ENCODE measurements at places on chromosomes 5 and 9.

- no peak for DNase-seq
Measured at GRCh38 chr9:113807173-113808061, 68.7 kb upstream of the ZNF618 start.

- DNase-seq = no peak
Measured at GRCh38 chr9:80664327-80665210, 1024.8 kb downstream of the TLE1 start.

- no peak for DNase-seq
Measured at GRCh38 chr5:83430130-83431010, 41.2 kb upstream of the VCAN start.

DNA sequence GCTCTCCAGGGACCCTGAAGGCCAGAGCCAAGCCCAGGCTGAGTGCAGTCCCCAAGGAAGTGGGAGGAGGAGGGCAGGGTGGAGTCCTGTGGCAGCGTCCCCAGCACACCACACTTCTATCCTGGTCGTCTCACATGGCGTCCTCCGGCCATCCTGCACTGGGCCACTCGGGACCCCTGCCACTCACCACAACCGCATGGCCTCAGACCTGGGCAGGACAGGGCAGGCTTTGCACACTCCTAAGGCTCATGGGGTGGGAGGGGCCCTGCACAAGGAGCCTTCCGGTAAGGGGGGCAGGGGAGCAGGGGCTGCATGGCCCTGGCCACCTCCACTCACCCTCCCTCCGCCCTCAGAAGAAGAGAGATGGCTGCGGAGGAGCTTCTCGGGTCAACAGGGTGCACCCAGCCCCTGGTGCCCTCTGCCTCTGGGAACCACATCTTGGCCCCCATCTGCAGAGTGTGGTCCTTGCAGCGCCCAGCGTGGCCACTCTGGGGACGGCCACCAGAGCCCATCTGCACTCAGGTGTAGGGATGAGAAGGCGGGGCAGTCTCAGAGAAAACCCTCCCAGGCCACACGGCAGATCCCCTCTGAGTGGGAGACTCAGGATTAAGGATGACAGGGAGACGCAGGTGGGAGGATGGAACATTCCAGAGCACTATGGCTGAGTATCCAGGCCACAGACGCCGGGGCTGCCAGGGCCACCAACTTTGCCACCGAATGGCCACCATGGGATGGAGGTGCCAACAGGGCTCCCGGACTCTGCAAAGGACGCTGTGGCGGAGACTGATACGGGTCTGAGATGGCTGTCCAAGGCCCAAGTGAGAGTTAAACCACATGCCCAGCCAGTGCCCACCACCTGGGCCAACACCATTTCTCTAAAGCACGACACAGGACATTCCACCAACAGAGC, 7.6 kb downstream of the TPPP start:
- no peak for DNase-seq

GRCh38 chr9:7226007-7226640, 468.4 kb downstream of the KDM4C start:
- no peak for DNase-seq

GRCh38 chr5:134177369-134178095, 782 bp upstream of the SKP1 start:
- DNase-seq = no peak

DNA sequence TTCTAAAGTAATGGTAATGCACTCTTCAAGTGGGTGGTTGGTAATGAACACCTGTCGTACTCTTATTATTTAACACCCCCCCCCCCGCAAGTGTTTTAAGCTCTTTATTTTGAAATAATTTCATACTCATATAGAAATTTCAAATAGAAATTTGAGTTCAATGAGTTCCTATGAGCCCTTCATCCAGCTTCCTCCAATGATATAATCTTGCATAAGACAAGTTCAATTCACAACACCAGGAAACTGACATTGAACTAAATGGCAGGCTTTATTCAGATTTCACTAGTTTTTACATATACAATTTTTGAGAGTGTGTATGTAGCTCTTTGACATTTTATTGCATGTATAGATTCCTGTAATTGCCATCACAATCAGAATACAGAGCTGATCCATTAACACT, 30.9 kb upstream of the OSMR start:
- DNase-seq = no peak

DNA sequence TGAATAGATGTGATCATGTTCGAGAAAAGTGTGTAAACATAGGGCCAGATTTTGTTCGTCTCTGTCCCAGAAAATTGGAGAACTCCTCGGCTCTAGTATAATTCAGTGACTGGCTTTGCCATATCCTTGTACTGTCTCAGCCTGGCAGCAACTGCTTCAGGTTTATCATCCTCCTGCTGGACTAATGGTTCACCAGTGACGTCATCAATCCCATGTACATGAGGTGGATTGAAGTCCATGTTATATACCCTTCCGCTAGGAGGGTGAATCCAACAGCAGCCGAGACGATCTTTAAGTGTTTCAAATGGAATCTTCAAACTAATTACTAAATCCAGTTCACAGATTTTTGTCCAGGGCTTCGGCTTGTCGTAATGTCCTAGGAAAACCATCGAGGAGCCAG, 17.1 kb upstream of the PLPP1 start:
- DNase-seq = no peak

- no peak for DNase-seq
Measured at GRCh38 chr9:34428325-34428958, 29.9 kb downstream of the FAM219A start.

DNA sequence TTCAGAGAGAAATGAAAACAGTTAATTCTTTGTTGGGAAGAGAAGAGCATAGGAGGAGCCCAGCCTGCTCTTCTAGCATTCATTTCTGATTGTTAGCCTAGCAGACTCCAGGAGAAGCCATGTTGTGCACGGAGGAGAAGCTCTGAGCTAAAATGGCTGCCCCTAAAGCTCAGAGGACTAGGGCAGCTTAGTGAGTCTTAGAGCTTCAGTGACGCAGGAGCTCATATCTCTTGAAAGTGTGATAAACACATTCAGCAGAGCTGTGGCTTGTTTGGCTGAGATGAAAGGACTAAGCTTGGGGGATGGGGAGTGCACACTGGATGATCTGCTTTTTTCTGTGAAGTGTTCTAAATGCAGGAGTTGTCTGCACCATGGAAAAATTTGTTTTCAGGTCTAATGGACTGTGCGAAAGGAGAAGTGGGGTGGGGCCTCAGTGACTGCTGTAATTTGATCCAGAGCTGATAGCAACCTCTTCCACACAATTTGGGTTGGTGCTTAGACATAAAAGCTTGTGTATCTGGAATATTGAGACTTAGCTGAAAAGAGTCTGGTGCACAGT, 58.5 kb downstream of the ZNF462 start:
- no peak for DNase-seq

- no peak for DNase-seq
Measured at GRCh38 chr5:39148983-39149534, 70.3 kb downstream of the FYB1 start.

DNA sequence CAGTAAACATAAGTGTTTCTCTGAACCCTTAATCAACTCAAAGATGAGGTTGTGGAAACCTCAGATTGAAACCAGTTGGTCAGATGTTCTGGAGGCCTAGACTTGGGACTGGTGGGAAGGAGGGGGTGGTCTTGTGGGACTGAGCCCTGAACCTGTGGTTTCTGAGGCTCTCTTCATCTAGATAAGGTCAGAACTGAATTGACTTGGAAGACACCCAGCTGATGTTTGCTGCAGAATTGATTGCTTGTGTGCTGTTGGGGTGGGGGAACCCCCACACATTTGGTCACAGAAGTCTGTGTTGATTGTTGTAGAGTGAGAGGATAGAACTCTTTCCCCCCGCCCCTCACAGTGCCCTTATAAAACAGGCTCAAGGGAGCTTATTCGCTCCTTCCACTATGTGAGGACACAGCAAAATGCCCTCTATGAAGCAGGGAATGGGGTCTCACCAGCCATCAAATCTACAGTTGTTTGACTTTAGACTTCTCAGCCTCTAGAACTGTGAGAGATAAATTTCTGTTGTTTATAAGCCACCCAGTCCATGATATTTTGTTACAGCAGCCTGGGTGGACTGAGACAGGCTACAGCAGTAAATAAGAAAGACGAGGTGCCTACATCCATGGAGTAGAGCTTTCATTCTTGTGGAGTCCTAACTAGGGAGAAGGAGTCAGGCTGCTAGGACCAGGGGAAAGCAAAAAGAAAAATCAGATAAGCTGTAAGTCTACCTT, 25.7 kb upstream of the UGCG start:
- no peak for DNase-seq

DNA sequence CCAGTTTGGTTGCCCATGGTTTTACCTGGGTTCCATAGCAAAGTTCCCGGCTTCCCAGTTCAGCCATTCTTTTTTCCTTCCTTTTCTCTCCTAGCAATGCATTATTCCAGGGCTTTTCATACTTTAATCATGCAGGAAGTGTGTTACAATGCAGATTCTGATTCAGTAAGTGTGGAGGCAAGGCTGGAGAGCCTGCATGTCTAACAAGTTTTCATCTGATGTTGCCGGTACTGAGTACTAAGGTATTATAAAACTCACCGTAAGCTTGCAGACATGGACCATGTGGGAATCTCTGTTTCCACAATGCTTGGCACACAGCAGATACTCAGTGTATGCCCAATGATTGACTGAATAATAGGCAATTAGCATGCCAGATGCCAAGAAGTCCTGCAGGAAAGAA, 102.9 kb upstream of the SHB start:
- no peak for DNase-seq

DNA sequence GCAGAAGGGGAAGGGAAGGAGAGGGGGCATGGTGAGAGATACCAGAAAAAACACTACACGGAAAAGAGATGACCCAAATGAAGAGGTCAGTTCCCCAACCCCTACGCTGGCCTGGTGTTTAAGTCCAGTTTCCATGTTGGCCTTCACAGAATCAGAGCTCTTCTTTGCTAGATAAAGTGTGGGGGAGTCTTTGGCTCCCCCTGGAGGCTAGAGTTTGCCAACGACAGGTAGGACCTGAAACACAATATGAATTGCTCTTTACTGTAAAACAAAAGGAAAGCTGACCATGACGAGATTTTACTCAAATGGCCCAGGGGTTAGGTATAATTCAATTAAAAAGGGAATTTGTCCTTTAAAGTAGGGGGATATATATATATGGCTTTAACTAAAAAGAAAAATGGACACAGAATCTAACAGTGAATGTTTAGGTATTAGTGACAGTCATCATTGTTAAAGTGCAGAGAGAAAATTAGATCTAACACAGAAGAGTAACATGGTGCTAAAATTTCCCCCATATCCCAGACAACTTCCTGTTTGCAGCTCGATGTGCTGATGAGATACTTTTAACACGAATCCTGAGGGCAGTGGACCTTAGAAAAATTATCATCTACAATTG, 92.0 kb downstream of the SV2C start:
- peak; percentile 19 for DNase-seq

- DNase-seq = no peak
Measured at GRCh38 chr5:110221036-110221435, 505.4 kb downstream of the TMEM232 start.

DNA sequence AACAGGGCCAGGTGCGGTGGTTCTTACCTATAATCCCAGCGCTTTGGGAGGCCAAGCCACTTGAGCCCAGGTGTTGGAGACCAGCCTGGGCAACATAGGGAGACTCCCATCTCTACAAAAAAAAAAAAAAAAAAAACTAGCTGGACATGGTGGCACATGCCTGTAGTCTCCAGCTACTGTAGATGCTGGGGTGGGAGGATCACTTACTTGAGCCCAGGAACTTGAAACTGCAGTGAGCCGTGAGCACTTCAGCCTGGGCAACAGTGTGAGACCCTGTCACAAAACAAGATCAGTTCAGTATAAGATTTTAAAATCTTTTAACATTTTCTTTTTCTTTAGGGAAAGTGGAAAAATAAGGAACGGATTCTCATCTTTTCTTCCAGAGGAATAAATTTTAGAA, 2.5 kb downstream of the BRIX1 start:
- no peak for DNase-seq

- no peak for DNase-seq
Measured at GRCh38 chr5:151682240-151682639, 4.5 kb downstream of the SPARC start.

- DNase-seq = no peak
Measured at GRCh38 chr9:99606296-99606695, 215.4 kb upstream of the NR4A3 start.

DNA sequence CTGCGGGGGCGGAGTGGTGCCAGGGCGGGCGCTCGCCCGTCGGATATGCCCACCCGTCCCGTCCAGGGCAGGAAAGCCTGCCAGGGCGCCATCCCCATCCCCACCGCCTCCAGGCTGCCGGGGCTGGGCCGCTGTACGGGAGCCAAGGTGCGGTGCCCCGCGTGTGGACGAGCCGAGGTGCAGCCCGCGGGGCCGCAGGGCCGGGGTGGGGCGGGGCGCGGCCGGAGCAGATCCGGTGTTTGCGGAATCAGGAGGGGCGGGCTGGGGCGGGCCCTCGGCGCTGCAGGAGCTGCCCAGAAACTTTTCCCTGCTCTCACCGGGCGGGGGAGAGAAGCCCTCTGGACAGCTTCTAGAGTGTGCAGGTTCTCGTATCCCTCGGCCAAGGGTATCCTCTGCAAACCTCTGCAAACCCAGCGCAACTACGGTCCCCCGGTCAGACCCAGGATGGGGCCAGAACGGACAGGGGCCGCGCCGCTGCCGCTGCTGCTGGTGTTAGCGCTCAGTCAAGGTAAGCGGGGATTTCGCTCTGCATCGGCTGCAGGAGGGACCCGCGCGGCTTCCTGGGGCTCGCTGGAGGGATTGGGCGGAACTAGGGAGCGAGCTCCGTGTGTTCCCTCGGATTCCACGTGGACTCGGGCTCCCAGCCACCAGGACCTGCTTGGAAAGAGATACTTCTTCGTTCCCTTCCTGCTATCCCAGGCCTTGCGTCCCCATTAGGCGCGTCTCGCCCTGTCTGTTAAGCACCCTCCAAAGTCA, at the start of gene ITGA2:
TSS of gene ITGA2 (plus strand) at position 328 of the 756 bp plus-strand sequence. CDS start at position 445, 117 bp downstream.
- DNase-seq = no peak

- DNase-seq = no peak
Measured at GRCh38 chr9:68619072-68619471, 78.4 kb upstream of the TMEM252 start.

- DNase-seq = no peak
Measured at GRCh38 chr9:120978987-120979386, 52.4 kb upstream of the TRAF1 start.

GRCh38 chr5:6700685-6701355, 12.4 kb upstream of the TENT4A start:
- no peak for DNase-seq

- no peak for DNase-seq
Measured at GRCh38 chr9:136095070-136096058, at the start of gene NACC2. Gene NACC2 (minus strand): TSS chr9:136095289. CDS start chr9:136050521, 44,768 bp downstream.

DNA sequence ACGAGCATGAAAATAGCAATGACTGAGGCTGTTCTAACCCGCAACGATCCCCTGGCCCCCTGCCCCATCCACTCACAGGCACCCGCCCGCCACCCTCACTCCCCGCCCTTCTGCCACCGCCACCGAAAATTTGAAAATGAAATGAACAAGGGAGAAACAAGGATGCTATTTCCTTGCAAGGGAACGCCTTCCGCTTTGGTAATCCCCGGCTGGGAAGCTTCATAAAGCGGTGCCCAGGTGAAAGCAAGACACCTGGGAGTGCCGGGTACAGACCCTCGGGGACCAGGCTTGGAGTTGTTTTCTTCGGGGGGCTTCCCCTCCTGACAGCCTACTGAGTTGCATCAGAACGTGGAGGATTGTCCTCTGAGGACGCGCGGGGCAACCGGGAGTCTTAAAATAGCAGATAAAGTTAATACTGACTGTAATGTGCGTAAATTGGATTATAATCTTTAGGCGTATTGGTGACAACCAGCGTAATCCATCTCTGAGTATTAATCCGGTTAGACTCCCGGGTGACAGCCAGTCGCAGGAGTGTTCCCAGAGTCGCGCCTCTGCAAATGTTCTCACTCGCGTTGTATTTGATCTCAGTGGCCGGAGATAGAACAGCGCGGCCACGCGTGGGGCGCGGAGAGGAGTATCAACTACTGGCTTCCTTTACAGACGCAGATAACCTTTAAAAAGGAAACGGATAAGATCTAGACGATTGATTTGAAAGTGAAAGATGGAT, 885 bp upstream of the MLLT3 start:
- DNase-seq = no peak

All from stimulated activated CD8-positive, alpha-beta memory T cell treated with anti-CD3 and anti-CD28 coated beads, Interleukin-4, amount 100 ng/mL, for 4 hours (primary cell).